ELR (cell line): ENCODE measurements at places on chromosomes 7 and 10.

DNA sequence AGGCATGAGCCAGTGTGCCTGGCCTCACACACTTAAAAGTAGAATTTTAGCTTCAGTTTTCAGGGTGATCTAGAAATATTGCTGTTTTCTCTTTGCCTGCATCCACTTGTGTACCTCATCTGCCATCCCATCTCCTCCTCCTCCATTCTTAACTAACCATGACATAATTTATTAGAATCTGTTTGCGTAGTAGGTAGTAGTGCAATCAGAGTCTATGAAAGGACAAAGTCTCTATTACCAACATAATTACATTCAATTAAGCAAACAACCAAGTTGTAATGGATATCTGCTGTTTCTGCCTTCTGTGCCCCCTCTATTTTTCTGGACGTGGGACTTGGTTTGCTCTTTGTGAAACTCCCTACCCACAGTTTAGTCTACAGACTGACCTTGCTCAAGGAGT is 72.9 kb downstream of the CDK14 start:
- no peak for DNase-seq

GRCh38 chr7:151053096-151053495 is 4.6 kb downstream of the CDK5 start:
- no peak for DNase-seq

DNA sequence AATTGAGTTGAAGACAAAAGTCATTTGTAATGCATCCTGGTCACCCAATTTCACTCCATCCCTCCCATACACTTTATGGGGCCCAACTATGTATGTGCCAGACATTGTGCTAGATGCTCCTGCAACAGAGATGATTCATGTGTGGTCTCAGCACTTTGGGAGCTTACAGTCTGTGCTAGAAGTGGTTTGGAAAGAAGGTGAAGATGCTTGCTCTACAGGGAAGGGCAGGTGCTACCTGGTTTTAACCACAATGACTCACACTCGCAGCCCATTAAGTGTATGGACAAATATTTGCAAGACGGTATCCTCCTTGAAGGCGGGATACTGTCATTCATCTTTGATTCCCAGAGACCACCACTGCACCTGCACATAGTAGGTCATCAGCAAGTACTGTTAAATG is 257.6 kb downstream of the OTUD1 start:
- DNase-seq = no peak

DNA sequence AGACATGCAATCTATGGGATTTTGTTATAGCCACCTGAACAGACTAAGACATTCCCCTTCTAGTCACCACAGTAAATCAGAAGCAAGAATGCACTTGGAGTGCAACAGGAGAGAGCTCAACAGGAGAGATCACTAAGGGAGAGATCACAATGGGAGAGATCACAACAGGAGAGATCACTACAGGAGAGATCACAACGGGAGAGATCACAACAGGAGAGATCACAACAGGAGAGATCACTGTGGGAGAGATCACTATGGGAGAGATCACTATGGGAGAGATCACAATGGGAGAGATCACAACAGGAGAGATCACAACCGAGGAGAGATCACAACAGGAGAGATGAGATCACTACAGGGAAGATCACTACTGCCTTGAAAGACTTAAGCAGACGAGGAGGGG is 238.5 kb upstream of the PITRM1 start:
- no peak for DNase-seq

DNA sequence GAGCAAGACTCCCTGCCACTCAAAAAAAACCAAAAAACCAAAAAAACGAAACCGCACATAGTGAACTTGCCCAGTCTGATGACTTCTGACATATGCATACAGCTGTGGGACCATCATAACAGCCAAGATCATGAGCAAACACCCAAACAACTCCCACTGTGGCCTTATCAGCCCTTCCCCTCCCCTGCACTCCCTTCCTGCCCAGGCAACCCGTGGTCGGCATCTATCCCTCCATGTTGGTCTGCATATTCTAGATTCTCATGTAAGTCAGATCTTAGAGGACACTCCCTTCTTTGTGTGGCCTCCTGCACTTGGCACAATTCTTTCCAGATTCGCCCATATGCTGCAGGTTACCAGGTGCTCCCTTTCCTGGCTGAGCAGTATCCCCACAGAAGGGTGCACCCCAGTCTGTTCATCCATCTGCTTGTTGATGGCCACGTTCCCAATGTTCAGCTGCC is 72.8 kb downstream of the GNA12 start:
- no peak for DNase-seq

DNA sequence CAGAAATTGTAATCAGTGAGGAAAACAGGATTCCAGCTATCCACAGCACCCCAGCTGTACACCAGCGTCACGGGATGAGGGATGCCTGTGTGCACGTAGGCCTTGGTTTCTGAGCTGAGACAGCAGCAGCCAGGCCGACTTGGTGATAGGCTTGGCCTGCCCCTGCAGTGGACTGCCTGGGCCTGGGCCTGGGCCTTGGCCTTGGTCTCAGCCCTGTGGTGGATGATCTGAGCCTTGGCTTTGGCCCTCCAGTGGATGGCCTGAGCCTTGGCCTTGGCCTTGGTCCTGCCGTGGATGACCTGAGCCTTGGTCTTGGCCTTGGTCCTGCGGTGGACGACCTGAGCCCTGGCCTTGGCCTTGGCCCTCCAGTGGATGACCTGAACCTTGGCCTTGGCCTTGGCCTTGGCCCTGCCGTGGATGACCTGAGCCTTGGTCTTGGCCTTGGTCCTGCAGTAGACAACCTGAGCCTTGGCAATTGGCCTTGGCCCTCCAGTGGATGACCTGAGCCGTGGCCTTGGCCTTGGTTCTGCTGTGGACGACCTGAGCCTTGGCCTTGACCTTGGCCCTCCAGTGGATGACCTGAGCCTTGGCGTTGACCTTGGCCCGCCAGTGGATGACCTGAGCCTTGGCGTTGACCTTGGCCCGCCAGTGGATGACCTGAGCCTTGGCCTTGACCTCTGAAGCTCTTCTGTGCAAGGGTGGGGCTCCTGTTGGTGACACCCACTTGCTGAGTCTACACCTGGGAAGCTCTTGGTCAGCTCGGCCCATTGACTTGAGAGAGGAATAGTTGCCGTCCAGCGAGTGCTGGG is 93.8 kb downstream of the CUX1 start:
- DNase-seq = no peak

GRCh38 chr7:18834577-18834976 is 282.9 kb downstream of the TWIST1 start:
- DNase-seq = no peak

DNA sequence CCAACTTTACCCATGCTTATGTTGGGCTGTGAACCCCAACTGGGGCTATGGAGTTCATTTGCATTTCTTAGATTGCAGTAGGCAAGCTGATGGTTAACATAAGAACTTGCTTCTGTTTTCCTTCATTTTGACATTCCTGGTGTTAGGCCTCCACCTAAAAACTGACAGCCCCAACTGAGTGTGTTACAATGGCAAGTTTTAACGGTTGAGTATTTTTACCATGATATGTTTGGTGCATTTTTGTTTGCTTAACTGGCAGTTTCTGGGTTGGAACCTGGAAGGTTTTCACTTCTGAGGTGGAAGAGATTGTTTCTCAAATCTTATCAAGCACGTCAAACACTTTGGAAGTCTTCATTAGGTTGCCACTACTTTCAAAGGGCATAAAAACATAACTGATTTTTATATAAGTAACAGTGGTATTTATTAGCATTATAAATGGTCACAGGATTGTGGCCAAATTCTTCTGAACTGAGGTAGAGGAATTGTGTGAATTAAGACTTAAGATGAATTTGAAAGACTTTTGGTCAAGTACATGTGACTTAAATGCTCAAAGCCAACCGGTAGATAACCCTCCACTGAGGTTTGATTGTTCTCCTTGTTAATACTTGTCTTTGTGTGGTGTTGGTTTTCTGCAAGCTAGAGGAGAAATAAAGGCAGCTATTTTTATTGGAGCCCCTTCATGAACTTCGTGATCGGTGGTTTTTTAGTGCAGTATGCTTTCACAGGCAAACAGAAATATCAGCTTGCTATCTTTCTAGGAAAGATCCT is 2.8 kb downstream of the BMI1 start:
- DNase-seq = no peak

DNA sequence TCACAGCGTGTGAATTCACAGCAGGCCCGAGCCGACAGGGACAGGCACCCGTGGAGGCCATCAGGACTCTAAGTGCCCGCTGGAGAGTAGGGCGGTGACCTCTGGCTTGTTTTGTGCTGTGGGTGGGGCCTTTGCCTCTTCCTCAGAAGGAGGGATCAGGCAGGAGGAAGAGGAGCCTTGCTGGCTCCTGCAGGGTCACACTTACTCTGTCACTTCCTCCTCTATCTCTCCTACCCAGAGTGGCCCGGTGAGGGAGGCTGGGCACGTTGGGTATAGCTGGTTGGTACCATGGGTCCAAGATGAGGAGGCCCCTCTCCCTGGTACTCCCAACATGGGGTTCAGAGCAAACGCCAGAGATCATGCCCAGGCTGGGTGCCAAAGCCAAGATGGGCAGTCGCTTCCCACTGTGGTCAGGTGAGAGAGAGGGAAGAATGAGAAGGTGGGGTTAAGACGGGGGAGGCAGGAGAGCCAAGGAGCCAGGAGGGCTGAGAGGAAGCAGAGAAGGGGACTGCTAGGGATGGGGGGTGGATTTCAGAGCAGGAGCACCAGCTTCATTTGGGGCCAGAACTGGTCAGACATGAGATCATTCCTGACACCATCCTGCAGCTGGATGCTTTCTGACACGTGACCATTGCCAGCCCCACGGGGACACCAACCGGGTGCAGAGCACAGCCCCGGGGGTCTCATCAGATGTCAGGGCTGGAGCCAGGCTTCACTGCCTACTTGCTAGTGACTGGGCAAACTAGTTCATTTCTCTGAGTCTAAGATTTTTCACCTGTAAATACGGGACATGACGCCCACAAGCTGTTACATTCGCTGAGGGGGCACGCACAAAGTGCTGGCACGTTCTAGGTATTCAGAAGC is 54.8 kb upstream of the CACUL1 start:
- no peak for DNase-seq

DNA sequence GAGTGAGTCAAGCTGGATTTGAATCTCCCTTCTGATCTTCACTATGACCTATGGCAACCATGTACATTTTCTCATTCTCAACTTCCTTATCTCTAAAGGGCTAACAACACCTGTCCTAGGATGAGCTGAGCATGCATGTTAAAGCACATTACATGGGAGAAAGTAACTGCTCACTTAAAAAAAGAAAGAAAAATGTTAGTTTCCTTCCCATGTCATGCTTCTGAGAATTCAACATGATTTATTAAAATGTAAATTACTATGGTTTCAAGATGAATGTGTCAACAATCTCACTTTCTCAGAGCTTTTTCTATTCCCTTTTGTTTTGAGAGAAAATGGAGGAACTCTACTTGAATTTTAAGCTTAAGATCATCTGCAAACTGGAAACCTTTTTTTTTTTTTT is 295.3 kb downstream of the SKIDA1 start:
- DNase-seq = no peak

- no peak for DNase-seq
These were observed 82.0 kb upstream of the GTF2IRD1 start for GRCh38 chr7:74371381-74372341.

- DNase-seq = peak; percentile 8
These were observed 167.4 kb upstream of the AHR start for GRCh38 chr7:17131060-17131345.
